ENCODE measurements at places on chromosomes 4 and X.

- no peak for DNase-seq
Measured at GRCh38 chrX:19496711-19497110, 18.6 kb downstream of the MAP3K15 start.

DNA sequence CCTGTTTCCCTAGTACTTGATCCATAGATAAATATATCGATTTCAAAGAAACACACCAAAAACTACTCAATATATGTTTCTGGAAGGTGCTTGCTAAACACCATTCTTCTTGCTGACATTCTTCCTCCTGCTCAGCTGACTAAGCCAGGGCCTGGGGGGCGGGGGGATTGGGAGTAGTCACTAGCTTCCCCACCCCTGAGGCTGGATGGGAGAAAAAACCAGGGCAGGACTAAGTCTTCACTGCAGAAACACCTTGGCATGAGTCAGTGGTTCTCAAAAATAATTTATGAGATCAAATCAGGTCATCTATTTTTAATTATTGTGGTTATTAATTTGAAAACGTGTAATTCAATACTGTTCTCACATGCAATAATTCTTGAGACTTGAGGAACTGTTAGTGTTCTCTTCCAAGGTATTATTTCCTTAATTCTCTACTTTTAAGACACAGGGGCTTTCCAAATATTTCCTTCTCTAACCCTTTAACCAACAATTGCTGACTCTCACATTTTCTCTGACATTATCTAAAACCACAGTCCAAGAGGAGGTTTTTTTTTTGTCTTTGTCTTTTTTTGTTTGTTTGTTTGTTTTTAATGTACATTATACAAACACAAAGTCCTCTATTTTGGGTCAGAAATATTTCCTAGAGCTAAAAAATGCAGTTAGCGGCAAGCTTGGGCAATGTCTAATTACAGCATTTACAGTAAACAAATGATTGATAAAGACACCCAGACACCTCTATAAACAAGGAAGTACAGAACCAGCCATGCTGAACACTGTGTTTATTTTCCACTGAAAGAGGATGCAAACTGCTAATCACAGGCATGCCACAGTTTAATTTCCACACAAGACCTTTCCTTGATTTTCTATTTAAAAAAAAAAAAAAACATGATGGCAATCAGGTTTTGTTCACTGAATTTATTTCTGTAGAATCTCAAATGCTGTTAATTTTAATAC, 120.3 kb upstream of the USP9X start:
- DNase-seq, result no peak

- DNase-seq, result no peak
Measured at GRCh38 chr4:153585026-153585425, 99.1 kb upstream of the TLR2 start.

- no peak for DNase-seq
Measured at GRCh38 chr4:113957956-113958355, 21.5 kb downstream of the ARSJ start.

GRCh38 chr4:174036576-174036975, 246.9 kb downstream of the FBXO8 start:
- no peak for DNase-seq

Data from activated CD4-positive, alpha-beta memory T cell treated with anti-CD3 and anti-CD28 coated beads for 36 hours (primary cell).